Midbrain (tissue), 1 donor: ENCODE measurements at places on chromosomes 5 and 9.

DNA sequence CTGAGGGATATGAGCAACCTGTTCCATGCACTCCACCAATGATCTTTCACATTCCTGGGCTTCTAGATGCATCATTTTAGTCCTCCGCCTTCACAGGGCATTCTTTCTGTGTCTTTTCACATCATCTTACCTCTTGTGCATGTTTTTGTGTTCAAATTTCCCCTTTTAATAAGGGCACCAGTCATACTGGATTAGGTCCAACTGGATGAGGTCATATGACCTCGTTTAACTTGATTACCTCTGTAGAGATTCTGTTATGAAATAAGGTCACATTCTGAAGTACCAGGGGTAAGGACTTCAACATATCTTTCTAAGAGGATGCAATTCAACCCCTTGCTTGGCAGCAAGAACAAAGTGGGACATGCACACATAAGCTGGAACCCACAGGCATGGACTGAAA, 335.3 kb upstream of the TLE4 start:
- DNase-seq: no peak

GRCh38 chr9:91443321-91443993, 19.8 kb upstream of the NFIL3 start:
- DNase-seq: no peak

DNA sequence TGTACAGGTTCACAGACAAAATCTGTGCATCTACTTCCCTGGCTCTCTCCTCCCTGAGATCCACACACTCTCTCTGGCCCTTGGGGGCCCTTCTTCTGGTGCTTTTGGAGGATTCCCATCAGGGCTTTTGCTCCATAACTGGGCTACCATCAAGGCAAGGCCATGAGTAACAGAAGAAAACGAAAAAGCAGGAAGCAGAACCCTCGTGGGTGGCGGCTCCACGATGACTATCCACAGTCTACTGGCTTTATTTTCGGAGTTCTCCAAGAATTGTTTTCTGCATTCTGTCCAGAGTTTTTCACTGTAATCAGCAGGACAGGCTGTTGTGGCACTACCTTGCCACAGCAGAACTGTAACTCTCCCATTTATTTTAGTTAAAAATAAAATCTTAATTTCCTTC, 19.9 kb downstream of the PNPLA7 start:
- no peak for DNase-seq

GRCh38 chr9:128719919-128720605, 3.9 kb downstream of the ZDHHC12 start:
- no peak for DNase-seq

- DNase-seq: no peak
Observed at GRCh38 chr5:68627001-68627400, 411.4 kb downstream of the PIK3R1 start.

DNA sequence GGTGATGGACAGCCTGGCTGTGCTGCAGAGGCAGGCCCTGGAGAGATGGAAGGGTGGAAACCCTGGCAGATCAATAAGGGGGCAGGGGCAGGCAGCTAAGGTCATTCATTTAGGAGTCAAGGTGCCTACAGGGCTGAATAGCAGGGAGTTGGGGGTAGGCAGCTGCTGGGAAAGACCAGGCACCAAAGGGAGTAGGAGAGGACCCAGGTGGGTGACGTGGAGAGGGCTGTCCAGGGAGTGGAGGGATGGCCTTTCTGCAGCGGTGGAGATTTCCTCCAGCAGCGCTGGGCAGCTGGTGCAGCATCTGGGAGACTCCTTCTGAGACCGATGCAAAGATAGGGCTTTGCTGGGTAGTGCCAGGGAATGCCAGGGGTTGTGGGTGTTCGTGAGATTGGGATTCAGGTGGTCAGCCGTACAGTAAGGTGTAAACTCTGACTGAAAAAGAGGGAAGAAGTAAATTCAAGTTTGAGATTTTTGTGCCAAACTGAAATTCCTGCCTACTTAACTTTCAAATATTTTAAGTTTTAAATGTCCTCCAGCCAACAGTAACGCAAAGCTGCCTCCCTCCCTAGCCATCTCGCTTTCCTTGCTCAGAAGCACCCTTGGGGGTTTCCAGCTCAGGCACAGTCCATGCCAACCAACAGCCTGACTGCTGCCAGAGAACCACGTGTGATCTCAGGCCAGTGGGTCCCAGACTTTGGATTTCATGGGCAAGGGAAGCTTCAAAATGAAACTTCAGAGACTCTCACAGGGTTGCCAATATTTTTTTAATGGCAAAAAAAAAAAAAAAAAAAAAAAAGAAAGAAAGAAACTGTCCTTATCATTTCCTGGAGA, 18.6 kb upstream of the ANGPTL2 start:
- DNase-seq: no peak

- DNase-seq: no peak
Observed at GRCh38 chr5:76999451-76999850, 30.8 kb upstream of the AGGF1 start.

DNA sequence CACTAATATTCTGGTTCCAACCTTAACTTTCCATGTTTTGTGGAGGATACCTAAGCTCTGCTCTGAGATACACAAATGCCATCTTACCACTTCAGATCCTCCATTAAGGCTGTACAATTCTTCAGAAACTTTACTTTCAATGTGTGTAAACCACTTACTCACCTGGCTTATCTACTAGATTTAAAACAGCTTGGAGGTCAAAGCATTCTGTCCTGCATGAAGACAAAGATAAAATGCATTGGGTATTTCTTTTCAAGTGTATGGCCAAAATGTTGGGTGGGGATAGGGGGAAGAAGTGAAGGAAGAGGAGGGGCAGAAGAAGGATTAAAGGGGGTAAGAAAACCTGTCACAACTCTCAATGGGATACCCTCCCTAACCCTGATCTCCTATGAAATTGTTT, 939 bp downstream of the GOLGA1 start:
- DNase-seq: no peak

- peak; percentile 75 for DNase-seq
Observed at GRCh38 chr5:139676406-139676805, 28.3 kb downstream of the CXXC5 start.

- DNase-seq: peak; percentile 25
Observed at GRCh38 chr5:71974165-71974564, 133.1 kb upstream of the MAP1B start.

DNA sequence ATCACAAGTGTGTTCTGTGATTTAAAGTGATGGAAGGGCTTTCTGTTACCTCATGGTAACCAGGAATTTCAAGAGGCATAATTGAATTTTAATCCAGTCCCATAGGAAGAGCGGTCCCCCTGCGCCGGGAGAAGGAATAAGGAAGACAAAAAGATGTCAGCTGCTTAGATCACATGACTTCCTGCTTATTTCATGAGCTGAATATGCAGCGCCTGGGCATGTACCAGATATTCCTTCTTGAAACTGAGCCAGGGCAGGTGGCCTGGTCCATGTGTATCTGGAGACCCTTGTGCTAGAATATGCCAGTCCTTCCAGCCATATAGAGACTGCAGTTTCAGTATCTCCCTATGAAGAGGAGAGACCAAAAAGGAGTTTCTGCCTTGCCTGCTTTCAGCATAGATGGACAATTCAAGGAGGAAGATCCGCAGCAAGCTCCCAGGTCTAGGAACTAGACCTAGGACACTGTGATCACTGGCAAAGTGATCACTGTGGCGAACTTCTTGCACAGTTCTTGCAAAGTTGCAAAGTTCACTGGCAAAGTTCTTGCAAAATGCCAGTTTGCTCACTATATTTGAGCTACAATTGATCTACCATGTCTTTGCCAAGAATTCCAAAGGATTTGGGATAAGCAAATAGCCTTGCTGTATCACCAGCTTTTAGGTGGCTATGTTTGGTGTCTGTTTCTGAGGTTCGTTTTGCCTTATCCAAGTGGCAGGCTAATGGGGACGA, 102.9 kb upstream of the PHYKPL start:
- DNase-seq: no peak

DNA sequence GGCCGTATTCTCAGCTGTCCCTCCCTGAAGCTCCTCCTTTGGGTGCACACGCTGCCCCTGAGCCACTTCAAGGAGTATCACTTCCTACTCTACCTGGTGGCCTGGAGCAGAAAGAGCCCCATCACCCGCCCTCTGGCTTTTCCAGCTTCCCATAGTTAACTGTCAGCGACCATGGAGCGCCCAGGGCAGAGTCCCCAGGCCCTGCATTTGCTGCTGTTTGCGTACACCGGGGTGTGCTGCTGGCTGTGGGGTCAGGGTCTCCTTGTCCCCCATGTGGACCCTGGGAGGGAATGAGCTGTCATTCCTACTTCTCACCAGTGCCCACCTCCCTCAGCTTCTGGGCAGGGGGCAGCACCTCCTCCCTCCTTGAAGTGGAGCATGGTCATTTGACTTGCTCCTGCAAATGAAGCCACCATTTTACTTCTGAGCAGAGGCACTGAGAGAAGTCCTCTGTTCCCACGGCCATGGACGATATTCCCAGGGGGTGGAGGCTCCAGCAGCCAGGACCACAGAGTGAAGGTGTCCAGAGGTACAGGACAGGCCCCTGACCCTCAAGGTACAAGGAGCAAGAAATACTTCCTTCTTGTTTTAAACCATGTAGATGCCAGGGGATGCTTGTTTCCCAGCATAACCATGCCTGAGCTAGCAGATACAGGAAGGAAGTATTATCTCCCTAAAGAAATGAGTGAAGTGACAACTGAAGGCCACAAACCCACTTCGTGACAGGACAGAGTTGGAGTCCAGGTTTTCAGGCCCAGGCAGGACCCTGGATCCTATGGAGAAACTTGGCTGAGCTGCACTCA, 40.6 kb upstream of the COL5A1 start:
- DNase-seq: no peak
